ENCODE measurements at places on chromosomes 1 and 21.
A peak's percentile ranks its signal among the peaks of the same experiment; 100 is the strongest.

DNA sequence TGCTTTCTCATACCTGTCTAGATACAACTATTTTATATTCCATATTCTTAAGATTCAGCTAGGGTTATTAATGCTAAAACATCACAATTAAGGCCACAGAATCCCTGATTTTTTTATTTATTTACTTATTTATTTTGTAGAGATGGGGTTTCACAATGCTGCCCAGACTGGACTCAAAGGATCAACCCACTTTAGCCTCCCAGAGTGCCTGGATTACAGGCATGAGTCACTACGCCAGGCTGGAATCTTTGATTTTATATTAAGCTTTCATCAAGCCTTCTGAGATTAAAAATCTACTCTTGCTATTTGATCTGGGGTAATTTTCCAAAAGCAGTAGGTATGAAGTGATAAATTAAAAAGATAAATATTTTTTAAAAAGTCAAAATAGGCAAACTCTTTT is 38.9 kb downstream of the MCOLN2 start:
- no peak for DNase-seq

- DNase-seq: no peak
These were observed 60.0 kb upstream of the TLR5 start for GRCh38 chr1:223203034-223203408.

DNA sequence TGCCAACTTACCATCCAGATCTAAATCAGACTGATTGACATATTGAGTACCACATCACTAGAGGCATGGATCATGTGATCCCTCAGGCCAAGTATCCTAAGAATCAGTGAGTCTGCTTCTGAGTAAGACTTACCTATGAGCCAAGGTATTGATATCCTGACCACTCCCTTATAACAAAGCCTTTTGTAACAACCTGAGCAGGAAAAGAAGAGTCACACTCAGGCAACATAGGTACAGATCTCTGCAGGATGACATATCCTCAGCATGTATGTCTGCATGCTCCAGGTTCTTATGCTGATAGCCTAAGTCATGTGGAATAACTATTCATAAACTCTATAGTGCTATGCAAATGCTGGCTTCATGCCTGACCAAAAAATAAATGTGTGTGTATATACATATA is 2.3 kb upstream of the LCE1A start:
- no peak for DNase-seq

DNA sequence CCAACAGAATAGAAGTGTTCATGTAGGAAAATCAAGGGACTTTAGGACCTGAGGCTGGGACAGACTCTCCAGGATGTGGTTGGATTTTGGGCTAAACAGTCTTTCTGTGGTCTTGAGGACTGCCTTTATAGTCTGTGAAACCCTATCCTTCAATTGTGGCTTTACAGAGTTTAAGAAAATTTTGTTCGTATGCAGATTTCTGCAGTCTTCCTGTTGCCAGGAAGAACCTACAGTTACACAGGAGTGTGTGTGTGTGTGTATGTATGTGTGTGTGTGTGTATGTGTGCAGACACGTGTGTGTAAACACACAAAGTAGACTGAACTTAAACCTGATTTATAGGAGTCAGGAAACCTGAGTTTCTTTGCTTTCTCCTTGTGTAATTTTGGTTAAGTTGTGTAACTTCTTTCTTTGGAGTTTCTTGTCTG is 22.8 kb downstream of the NEK7 start:
- DNase-seq: no peak

DNA sequence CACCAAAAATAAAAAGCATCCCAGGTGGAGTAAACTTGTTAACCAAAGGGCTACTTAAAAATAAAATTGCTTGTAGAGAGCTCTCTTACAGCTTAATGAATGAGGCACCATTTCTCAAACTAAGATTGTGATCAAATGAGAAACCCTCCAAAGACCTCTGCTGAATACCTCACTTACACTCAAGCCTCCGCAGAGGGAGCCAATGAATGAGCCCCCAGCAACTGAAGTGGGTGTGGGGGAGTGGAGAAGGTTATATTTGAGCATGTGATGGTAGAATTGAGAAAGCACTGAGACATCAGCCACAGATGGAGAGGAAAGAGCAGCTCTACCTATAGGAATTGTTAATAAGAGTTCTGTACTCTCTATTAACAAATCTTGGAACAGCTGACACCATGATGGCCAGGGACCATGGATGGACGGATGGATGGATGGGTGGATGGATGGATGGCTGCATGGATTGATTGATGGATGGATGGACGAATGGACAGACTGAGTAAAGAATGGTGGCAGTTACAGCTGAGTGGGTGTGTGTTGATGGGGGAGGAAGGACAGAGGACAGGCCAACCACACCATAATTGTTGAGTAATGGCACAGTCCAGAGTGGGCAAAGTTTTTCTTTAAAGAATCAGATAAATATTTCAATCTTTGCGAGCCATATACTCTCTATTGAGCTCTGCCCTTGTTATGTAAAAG is 20.3 kb upstream of the TIAM1 start:
- no peak for DNase-seq

GRCh38 chr1:96964761-96965160 is 243.2 kb downstream of the PTBP2 start:
- DNase-seq: no peak

GRCh38 chr1:198549866-198550265 is 9.4 kb upstream of the ATP6V1G3 start:
- DNase-seq: no peak

DNA sequence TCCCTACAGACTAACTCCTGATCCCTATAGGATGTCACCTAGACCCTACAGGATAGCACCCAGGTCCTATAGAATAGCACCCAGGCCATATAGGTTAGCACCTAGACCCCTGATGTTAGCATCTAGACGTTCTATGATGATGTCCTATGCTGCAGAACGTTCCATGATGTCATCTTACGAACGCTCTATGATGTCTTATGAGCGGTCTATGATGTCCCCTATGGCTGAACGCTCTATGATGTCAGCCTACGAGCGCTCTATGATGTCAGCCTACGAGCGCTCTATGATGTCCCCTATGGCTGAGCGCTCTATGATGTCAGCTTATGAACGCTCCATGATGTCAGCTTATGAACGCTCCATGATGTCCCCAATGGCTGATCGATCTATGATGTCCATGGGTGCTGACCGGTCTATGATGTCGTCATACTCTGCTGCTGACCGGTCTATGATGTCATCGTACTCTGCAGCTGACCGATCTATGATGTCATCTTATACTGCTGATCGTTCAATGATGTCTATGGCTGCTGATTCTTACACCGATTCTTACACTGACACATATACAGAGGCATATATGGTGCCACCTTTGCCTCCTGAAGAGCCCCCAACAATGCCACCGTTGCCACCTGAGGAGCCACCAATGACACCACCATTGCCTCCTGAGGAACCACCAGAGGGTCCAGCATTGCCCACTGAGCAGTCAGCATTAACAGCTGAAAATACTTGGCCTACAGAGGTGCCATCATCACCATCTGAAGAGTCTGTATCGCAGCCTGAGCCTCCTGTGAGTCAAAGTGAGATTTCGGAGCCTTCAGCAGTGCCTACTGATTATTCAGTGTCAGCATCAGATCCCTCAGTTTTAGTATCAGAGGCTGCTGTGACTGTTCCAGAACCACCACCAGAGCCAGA is 9.5 kb downstream of the SON start:
- no peak for DNase-seq

GRCh38 chr1:203422116-203422515 is 53.5 kb upstream of the PRELP start:
- DNase-seq: no peak

DNA sequence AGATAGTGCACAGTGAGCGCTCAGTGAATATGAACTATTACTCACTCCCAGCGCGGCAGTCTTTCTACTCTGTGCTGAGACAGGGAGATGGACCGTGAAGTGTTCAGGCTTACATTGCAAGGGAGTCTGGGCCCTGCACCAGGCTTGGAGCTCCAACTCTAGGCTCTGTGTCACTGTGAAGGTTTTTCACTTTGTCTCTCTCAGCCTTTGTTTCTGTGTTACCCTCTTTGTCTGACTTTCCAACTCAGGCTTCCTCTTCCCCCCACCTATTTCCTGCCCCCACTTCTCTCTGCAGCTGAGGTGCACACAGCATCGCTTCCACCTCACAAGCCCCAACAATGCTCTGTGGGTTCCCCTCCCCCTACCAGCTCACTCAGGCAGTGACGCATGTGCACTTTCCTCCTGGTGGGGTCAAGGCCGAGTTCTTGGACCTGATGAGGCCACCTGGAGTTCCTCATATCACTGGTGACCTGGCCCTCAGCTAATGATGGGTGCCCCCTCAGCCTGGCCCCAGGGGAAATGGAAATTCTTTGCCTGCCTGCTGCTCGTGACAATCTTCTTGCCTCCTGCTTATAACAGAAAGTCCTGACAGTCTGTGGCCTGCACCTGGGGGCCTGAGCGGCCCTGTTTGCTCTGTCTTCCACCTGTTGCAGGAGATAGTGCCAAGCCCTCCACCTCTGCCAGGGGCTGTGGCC is 1.1 kb upstream of the LCK start:
- DNase-seq: no peak

DNA sequence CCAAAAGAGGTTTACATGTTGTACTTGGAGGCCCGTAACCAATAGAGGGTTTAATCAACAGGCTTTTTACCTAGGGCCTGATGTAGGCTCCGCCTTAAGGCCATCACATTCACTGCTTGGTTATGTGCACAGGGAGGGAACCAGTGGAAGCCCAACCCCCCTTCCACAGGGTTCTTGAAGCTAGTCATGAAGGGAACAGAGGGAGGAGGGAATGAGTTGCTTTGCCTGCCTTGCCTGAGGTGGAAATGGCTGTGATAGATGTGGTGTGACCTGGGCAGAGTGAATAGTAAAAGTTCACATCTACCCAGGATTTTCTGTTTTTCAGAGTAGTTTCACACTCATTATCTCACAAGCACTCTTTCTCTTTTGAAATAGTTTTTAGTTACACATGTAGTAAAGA is 215.1 kb downstream of the ST6GALNAC3 start:
- DNase-seq: no peak

DNA sequence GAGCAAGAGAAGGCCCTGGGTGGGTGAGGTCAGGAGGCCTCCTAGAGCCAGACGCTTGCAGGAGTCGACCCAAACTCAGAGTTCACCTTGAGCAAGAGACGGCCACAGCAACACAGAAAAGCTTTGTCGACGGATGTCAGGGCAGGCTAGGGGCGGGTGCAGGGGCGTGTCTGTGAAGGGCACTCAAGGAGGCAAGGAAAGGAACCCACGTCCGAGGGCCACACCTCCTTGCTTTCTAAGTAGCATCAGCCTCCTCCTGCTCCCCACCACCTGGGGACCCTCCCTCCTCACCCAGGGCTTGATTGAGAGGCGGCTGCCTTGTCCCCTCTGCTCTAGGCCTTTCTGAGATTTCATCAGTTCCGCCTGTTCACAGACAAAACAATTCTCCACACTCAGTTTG is 92.1 kb downstream of the OMA1 start:
- DNase-seq: peak; percentile 66

DNA sequence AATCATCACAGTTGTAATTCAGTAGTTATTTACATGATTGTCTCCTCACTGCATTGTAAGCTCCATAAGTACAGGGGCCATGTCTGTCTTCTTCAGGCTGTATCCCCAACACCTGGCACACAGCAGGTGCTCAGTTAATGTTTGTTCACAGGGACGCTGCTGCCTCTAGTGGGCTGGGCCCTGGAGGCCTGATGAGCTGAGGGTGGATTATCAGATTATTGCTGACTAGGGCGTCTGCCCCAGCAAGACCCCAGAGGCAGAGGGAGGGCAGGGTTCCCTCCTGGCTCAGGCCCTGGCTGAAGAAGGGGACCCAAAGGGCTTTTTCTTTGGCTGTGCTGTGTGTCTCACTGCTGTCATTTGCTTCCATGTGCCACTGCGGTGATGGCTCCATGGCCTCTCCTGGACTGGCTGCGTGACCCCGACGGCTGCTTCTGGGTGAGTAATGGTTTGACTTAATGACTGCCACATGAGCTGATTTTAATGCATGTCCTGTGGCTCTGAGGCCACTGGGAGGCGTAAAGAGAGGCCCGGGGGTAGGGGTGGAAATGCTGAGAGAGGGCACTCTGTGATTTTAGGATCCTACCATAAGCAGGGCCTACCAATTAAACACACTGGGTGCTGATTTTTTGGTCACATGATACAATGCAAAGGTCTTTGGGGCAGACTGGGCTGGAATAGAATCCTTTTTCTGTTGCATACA is 20.8 kb upstream of the EPB41 start:
- DNase-seq: peak; percentile 81

- no peak for DNase-seq
These were observed 52.8 kb downstream of the EDN2 start for GRCh38 chr1:41431490-41432350.

DNA sequence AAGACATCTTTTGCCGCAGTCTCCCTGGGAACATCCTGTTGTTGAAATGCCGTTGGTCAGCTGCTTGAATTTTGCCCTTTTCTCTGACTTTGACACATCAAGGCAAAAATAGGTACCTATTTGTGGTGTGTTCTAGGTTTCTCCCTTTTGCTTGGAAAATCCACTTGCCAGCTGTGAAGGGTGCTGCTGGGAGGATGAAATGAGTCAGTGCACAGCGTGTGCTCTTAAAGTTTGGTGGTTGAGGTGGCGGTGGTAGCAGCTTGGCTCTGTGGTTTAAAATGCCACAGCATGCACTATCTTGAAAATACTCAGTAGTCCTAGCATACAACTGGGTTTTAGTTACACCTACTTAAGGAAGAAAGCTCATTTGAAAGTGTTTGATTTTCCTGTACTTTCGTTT is 183.8 kb downstream of the DHRS3 start:
- DNase-seq: no peak

GRCh38 chr1:112048421-112048820 is 59.0 kb upstream of the KCND3 start:
- DNase-seq: no peak

DNA sequence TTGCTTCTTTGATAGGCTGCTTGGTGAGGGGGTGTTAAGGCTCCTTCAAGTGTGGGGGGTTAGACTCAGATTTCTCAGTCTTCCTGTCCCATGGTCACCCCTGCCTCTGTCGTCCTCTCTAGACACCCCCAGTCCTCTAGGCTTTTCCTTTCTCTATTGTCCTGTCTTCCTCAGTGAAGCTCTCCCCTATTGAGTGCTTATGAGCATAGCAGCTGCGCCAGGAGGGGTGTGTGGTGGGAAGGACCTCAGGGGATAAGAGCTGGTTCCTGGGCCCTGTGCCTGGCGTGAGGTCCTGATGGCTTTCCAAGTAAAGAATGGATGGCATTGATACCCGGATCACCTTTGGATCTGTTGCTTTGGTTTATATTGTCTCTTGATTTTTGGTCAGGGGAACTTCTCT is 69.1 kb downstream of the DIP2A start:
- no peak for DNase-seq
